ENCODE measurements at places on chromosomes 1 and 21. TPM values are rescaled to one million over a fixed set of nuclear protein-coding genes. Genes with fewer than 3 reads are reported as not detected.

- no peak for DNase-seq
Measured at GRCh38 chr1:70044832-70045231, 160.5 kb downstream of the LRRC40 start.

DNA sequence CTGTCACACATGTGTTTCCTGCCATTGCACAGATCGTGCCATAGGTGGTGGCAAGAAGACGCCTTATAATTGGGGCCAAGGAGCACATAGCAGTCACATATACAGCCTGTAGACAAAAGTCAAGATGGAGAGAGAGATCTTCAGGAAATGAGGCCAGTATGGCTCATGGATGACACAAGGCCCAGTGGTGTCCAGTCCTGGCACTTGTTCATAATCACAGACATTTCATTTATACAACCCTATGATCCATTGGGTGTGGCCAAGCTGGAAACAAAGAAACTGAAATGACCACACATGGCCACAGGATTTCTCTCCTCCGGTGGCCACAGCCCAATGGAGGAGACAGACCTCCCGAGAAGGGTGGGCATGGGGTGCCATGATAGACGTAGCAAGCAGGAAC, 78.5 kb upstream of the KAZN start:
- no peak for DNase-seq

GRCh38 chr1:63914706-63915105, 140.9 kb downstream of the ROR1 start:
- no peak for DNase-seq

GRCh38 chr1:7186382-7187111, 401.3 kb downstream of the CAMTA1 start:
- no peak for DNase-seq

DNA sequence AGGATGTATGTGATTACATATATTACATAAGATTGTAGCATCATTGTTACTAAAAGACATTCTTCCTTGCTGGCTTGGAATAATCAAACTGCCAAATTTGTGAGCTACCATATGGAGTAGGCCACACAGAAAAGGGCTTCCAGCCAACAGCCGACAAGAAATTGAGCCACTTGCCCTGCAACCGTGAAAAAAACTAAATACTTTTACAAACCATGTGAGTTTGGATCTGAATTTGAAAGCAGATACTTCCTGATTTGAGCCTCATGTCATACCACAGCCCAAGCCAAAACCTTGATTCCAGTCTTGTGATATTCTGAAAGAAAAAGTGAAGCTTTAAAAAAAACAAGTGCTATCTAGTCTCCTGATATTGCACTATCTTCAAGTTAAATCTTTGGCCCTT, 55.6 kb upstream of the PRMT6 start:
- no peak for DNase-seq

DNA sequence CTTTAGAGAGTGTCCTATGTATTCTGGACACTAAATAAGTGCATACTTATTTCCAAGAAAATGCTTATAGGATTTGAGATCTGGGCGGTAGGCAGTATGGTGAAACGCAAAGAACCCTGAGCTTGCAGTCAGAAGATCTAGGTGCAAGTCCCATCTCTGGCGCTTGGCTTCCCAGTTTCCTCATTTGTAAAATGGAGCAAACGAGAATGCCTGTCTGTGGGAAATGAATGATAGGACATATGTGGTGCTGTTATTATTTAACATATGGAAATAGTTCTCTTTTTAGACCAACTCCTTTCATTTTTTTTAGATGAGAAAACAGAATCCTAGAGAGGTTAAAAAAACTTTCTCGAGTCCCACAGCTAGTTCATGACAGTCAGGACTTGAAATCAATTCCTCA, 25.2 kb upstream of the ROR1 start:
- no peak for DNase-seq

DNA sequence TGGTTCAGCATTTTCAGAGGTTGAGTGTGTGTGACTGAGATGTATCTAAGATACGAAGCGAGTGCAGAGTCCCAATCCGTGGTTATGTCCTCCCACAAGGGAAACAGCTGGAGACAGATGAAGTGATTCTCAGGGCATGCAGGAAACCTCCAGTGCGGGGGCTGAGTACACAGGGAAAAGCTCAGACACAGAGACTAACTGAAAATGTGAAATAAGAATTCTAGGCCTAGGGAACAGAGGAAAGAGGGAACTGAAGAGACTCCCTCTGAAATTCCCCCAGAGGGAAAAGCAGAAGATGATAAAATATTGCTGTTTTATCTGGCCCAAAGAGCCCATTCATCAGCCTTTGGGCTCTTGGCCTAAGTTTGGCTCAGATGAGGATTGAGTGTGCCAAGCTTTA, 116.8 kb downstream of the LRRC53 start:
- no peak for DNase-seq

GRCh38 chr21:40255518-40256444, 388.5 kb downstream of the PCP4 start:
- no peak for DNase-seq

DNA sequence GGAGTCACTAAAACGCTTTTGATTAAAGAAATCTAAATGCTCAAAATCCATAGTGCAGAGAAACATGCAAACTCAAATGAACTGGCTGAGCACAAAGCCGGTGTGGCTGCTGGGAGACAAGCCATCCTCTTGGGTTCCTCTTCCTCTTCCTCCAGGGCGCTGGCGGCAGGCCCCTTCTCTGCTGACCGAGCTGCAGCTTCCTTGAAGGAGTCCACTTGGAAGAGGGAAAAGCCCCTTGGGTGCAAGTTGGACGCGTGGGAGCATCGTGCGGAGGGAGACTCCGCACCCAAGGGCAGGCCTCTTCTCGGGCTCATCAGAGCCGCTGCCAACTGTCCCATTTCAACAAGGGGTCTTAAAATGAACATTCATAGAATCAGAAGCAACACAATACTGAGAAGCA, 7.9 kb downstream of the CCNL2 start:
- no peak for DNase-seq

- DNase-seq = no peak
Measured at GRCh38 chr1:240732390-240732789, 120.4 kb upstream of the GREM2 start.

Gene ST7L
- total RNA-seq = 16.7 TPM

Gene CDCA8
- total RNA-seq = 2.2 TPM

Gene SLFNL1
- 1.2 TPM for total RNA-seq

Gene EXO1
- total RNA-seq = 10.6 TPM

Gene DNAH14
- total RNA-seq = 5.6 TPM

Gene LRRC39
- total RNA-seq = 1.2 TPM

Gene PTPN22
- total RNA-seq = 7.4 TPM

Gene REG4
- not detected for total RNA-seq

Gene WNT2B
- 16.0 TPM for total RNA-seq

Gene CFAP141
- total RNA-seq = not detected

Gene C1orf87
- total RNA-seq = not detected

Gene PLA2G2C
- not detected for total RNA-seq

Gene TRIM67
- not detected for total RNA-seq

Gene GBP5
- 4.2 TPM for total RNA-seq

Measured in vagina (tissue), 2 donors.